ENCODE measurements at places on chromosomes 3 and 15.

GRCh38 chr3:3305084-3305483 lies 125.6 kb upstream of the CRBN start:
- DNase-seq, result no peak

DNA sequence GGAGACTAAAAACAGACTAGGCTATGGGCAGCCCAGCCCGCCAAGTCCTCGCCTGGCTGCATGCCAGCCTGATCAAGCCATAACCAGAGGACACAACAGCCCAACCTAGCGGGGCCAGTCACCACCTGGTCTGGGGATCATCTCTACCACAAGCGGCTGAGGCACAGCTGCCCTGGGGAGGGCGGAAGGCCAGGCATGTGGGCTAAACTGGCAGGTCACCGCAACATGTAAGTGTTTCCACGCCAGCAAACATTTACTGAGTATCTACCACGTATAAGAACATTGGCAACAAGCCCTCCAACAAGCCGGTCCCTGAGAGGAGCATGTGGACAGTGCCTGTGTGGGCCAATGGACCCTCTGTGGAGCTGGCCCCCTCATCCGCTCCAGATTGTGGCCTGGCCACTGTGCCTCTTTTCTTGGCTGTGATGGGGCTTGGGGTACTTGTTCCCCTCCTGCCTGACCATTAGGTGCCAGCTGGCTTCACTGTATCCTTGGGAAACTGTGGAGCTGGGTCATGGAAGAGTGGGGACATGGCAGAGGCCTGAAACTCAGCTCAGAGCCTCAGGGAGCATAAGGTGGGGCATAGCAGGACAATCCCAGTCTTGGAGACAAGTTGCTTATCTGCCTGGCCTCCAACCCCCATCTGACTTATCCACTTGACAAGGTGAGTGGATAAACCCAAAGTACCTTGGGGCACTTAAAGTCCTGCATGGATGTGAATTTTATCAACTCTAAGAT lies 9.0 kb downstream of the UBXN7 start:
- no peak for DNase-seq

GRCh38 chr3:68483601-68484000 lies 448.7 kb downstream of the TAFA4 start:
- DNase-seq, result no peak

- no peak for DNase-seq
Observed at GRCh38 chr15:69994429-69995205, 103.1 kb downstream of the TLE3 start.

DNA sequence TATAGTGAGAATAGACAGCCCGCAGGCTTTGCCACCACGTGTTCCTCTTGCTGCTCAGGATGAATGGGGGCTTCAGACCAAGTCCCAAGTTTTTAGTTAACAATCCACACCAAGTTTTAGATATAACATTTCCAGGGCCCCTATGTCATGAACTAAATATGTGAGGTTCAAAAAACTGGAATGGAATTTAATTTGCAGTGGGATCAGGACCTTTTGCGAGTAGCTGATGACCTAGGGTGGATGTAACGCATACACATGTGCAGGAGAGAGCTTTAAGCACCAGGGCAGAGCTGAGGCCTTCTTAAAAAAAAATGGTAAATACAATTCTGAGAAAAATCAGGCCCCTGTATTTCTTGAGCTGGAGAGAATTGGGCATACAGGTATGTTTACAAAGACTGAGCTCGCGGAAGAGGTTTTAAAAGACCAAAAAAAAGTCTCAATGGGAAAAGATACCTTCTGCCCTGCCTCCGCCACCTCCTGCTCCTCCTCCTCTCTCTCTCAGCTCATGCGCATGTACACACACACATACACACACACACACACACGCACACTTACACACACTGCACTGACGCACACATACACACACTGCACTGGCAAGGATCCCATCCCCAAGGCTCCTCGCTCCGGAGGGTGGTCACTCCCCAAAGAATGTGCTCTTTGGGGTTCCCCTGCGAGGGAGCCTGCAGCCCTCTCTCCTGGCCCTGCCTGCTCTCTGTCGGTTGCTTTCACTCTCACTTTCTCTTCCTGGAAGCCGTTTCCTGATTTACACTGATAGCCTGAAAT lies 48.2 kb upstream of the IGF1R start:
- DNase-seq, result no peak

DNA sequence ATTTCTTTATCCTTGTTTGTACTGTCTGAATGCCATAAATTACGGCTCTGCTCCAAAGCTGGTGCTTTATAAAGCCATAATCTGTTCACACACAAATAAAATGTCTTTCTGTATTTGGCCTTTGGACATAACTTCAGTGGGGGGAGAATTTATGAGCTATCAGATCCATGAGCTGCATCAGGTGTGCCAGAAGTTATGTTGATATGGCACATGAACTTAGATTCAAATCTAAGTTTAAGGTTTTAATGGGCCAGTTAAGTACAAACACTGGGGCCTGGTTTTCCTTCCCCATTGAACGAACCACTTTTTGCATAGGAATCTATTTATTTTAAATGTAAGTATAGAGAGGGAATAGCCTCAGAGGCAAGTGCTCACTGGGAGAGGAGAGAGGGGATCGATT lies 239.9 kb downstream of the NFKBIZ start:
- DNase-seq, result no peak

- DNase-seq, result no peak
Observed at GRCh38 chr3:7964899-7965298, 536.7 kb upstream of the LMCD1 start.

DNA sequence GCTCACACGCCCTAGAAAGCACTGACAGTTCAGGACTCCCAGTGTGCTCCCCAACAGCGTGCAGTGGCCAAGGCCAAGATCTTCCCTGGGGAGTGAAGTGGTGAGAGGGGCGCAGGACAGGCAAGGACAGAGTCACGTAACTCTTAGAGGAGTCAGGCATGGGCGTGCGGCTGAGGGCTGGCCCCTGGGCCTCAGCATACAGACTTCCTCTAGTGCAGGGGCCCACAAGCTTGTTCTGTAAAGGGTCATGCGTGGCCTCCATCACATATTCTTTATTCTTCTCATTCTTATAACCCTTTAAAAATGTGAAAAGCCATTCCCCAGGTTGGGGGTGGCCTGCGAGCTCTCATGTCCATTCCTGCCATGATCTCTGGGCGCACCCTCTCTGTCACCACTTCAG lies 25.2 kb downstream of the TMEM43 start:
- no peak for DNase-seq

DNA sequence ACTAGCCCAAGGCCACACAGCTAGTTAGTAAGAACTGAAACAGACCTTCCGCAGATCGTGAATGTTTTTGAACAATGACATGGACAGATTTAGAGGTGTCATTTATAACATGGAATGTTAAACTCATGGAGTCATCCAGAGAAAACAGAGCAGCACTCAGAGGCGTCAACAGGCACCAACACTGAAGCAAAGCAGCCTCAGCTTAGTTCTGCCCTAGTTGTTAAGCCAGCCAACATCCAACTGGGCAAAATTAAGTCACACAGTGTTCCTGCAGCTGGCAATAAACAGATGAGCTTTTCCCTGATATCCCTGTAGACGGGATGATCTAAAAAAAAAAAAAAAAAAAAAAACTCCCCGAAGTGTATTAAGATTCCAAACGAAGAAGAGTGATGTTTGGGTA lies 13.6 kb downstream of the DCLK3 start:
- DNase-seq, result no peak

DNA sequence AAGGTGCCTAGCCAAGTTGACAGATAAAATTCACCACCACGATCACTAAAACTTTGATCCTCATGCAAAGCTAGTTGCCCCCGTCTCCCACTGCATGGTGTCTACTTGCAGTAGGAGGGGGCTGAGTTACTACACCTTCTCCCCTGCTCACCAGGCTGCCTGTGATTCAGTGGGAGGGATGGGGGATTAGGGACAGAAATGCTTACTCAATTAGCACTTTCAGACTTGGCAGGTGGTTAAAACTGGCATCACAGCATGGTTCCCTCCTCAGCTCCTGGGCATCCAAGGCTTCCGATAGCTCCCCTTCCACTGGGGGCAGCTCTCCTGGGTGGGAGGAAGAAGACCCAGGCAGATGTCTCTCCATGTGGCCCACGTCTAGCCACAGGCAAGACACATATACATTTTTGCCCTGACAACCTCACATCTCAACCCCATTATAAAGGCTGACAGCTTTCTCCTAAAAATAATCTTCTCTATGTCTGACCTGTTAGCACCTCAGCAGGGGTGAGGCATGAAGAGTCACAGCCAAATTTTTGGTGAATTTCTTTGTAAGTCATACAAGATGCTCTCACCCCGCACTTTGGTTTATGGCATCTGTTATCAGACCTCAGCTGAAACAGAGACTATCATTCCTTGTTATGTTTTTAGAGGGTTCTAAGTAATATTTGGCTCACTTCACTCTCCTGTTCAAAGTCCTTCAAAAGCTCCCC lies 369.0 kb downstream of the SV2B start:
- DNase-seq, result no peak

DNA sequence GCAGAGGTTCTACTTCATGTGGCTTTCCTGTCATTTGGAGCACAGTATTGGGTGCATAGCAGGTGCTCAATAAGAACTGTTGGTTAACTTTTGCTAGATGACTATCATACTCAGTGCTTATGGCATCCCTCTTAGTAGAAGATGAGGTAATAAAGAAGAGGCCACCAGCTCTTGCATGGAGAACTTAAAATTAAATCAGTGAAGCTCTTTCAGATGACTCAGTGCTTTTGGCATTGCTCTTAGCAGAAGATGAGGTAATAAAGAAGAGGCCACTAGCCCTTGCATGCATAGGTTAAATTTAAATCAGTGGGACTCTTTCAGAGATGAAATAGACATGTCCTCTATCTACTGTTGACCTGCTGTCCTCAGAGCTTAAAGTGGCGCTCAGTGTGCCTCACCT lies 109.4 kb upstream of the FGF7 start:
- no peak for DNase-seq

DNA sequence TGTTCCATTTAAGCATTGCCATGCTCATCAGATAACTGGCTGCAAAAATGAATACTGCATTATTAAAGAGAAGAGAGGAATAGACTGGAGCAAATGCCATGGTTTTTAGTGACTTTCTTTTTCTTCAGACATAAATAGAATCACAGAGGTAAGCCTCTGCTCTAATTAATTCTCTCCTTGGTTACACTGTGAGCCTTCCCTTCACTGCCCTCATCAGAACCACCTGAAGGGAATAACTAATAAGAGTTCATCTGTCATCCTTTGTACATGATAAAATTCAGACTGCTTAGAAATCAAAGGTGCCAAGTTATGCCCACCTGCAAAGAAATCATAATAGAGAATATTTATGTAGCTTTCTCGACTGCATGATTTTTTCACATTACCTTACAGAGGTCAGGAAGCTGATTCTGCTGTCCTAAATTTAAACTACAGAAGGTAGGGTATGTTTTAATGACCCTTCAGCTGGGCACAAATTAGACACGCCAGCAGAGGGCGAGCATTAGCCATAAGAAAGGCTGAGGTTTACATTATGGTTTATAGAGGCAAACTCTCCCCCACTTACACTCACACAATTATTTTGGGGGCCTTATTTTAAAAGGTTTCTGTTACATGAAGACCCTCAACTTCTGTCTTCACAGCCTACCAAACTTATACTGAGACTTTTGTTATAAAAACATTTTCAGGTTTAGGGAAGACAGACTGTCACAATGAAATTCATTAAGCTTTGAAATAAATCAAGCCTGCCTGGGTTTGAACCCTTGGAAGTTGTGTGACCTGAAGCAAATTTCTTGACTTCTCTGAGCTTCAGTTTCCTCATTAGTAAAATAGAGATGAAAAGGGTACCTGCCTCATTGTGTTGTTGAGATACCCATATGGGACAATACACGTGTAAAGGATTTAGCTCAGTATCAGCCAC lies 15.3 kb upstream of the UNC13C start:
- no peak for DNase-seq

All from HL-60 (cell line).